ENCODE measurements at places on chromosomes 5 and 9.

- no peak for DNase-seq
Observed at GRCh38 chr9:8394341-8394740, 594.8 kb upstream of the DMAC1 start.

GRCh38 chr9:93260263-93261066, 76.5 kb downstream of the WNK2 start:
- no peak for DNase-seq

DNA sequence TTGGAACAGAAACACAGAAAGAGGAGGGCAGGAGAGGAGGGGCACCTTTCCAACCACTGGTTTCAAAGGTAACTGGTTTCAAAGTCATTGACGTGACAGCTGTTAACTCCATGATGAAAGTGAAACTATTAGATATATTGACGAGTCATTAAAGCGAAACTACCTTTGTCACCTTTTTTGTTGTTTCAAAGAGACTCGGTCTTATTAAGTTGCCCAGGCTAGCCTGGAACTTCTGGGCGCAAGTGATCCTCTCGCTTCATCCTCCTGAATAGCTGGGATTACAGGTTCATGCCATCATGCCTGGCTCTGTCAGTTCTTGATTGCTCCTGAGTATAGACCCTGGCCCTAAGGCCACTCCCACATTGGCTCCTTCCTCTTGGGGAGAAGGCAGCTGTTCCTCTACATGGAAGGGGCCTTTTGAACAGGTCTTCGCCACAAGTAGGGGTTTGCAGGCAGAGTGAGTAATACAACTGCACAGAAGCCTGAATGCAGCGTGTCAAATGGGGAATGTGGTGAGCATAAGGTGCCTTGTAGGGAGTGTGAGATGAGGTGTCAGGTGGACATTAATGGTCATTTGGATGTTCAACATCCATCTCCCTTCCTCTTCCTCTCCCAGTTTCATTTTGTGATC, 3.4 kb upstream of the F12 start:
- DNase-seq = no peak

GRCh38 chr5:98414938-98415337, 358.5 kb upstream of the RGMB start:
- DNase-seq = no peak

DNA sequence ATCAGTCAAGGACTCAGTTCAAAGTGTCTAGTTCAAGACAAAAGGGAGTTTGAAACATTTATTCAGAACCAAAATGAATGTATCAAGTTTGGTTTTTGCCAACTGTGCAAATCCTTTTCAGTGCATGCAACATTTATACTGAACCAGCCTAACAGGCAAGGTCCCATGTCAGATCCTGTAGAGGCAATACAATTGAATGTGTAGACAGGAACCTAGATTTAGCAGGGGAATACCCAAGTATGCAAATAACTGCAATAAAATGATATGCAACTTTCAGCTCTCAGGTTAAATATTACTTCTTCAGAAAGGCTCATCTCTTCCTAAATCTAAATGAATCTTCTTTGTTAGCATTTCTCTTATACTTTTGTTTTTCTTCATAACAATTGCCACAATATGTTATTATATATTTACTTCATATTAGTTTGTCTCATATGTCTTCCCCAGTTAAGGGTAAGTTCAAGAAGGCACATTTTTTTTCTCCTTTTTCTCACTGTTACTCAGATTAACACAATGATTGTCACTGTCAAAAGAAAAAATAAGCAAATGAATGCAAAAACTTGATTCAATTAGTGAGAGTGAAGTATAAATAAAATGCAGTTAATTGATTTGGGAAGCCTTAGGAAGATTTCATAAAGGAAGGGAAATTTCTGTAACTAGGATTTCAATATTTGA, 163.9 kb upstream of the RASA1 start:
- no peak for DNase-seq

- no peak for DNase-seq
Observed at GRCh38 chr5:172113036-172113435, 75.0 kb downstream of the STK10 start.

DNA sequence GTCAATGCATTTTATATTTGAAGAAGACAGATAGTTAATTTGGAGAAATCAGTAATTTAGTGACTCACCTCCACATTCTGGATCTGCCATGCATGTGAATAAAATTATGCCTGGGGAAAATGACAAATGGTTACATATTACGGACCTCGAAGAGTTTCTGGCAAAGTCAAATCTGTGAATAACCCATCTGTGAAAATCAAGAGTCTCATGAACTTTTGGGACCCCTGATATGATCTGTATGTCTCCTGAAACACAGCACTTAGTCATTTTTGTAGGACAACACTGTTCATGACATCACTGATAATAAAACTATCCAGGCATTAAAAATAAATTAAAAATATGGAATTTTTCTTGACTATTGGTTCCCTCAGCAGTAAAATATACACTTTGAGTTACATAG, 584.5 kb downstream of the TLE4 start:
- no peak for DNase-seq

DNA sequence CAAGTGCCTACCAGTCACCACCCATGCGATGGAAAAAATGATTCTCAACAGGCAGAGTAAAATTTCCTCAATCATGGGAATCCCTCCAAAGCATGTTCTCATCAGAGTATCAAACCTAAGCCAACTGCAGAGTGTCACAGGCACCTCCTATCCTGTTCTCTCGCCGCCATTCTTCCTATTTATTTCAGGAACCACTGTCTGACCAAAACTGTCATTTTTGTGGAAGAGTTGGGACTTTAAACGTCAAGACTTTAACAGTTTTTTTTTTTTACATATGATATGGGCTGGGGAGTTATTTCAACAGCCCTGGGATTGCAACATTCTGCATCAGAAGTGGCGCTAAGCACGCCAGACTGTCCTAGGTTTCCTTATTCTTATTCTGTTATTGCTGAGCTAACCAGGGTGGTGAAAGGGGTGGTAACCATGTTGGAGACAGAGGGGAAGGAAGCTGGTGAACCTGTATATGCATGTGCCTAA, 29.5 kb downstream of the PFDN1 start:
- DNase-seq = no peak

DNA sequence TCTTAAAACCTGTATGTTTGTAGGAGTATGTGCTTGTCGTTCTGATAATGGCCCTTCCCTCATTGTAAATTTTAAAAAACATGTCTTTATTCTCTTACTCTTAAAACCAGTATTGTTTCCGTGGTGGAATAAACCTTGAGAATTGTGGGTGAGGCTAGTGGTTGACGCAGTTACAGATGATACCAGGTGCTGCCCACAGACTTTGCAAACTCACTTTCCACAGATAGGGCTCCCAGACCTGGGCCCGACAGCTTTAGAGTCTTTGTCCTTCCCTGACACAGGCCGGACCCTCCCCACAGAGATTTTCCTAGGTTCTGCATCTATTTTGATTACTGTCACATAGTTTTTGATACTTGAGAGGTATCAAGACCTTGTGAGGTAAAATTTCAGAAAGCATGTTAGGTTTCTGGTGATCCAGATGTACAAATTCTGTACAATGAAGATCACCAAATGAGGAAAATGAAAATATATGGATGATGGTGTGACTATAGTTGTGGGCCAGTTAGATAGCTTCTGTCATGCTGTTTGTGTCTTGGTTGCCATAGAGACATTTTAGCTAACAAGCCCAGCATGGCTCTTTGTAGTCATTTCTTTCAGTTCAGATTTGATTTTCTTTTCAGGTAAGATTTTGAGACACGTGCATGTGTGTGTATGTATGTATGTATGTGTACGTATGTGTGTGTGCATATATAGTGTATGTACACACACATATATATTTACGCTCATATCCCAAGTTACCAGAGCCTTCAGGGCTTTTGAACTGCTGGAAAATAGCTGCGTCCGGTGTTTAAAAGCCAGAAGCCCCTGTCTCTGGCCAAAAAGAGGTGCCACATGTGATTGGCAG, 33.8 kb downstream of the DMRT1 start:
- DNase-seq = no peak

GRCh38 chr5:17019324-17019723, 83.2 kb upstream of the MYO10 start:
- DNase-seq = no peak

GRCh38 chr9:36148311-36149051, 11.9 kb downstream of the GLIPR2 start:
- DNase-seq = peak; percentile 99

DNA sequence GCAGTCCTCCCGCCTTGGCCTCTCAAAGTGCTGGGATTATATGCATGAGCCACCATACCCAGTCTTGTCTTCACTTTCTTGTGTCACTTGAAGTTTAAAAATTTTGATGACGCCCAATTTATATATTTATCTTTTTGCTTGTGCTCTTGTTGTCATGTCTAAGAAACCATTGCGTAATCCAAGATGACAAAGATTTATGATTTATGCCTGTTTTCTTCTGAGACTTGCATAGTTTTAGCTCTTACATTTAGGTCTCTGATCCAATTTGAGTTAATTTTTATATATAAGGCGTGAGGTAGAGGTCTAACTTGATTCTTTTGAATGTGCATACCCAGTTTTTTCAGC, 18.6 kb downstream of the ANKHD1 start:
- no peak for DNase-seq

DNA sequence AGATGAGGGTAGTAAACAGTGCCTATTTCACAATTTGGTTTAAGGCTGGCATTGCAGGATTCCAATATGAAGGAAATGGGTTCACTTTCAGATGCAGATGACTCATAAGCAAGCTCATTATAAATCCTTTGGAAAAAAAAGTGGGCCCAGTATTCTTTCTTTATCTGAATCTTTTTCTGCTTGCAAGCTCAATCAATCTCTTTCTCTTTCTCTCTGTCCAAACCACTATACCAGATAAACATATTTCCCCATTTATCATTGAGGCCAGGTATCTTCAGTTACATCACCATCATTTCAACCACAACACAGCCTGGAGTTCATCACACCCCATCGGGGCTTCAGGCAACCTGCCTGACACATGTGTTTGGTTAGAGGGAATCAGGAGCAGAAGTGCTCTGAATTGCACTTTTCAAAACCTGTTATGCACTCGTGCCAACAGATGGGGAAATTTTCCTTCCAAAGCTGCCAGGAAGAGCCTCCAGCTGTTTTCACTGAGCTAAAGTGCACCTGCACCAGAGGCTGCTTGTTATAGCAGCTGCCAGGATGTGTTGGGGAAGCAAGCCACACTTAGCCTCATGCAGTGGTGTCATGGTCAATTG, 30.0 kb upstream of the MAMDC2 start:
- no peak for DNase-seq
